Adrenal gland (tissue), 19 donors: ENCODE measurements at places on chromosomes 12 and 14. TPM values are rescaled to one million over a fixed set of nuclear protein-coding genes. Genes with fewer than 3 reads are reported as not detected.
A peak's percentile ranks its signal among the peaks of the same experiment; 100 is the strongest.

Gene PDE3A
- 1.4 TPM for total RNA-seq

Gene SYNDIG1L
- total RNA-seq: 0.23 TPM

Gene SMCO2
- total RNA-seq: not detected

Gene NPAS3
- total RNA-seq: 0.36 TPM

Gene KRT77
- total RNA-seq: not detected

Gene CIDEB
- total RNA-seq: 28.8 TPM

Gene KCNH3
- total RNA-seq: 2.3 TPM

Gene TOMM20L
- not detected for total RNA-seq

Gene MTA1
- 26.8 TPM for total RNA-seq

Gene CNIH1
- 173 TPM for total RNA-seq

- no peaks in the 10 kb centered on the region for H3K4me1 ChIP-seq
- peaks cover 19% of the 10 kb centered on the region for H3K27me3 ChIP-seq
- DNase-seq: no peak
- no peaks in the 10 kb centered on the region for H3K36me3 ChIP-seq
- H3K4me3 ChIP-seq: no peak overlapping the region
These were observed 5.4 kb downstream of the JAG2 start for GRCh38 chr14:105163040-105163742.

DNA sequence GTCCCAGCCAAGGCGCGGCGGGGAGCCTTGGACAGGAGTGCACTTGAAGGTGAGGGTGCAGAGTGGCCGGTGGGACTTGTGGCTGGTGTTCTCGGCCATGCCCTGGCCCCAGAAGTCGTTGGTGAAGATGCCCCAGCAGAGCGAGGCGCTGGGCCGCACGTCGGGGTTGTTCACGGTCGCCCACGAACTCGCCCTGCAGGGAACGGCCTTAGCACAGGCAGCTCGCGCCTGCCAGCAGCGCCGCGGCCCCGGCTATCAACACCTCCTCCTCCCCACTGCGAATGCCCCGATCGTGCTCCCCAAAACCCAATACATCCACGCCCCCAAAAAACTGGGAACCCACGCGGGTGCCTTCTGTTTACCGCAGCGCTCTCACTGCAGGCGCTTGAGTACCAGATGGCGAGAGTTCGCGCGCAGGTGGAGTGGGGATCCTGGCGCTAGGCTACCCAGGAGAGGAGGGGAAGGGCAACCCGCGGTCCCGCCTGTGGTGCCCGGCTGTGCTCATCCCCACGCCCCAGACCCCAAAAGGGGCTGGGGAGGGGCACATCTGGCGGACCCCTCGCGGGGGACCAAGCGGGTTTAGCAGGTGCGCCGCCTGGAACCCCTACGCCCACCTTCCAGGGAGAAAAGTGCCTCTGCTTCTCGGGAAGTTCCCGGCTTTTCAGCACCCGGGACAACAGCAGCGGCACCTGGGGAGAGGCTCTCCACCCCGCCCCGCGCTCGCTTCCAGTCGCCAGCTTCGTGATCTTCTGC lies 386.3 kb upstream of the TMTC1 start:
- no peaks in the 10 kb centered on the region for H3K36me3 ChIP-seq
- H3K27me3 ChIP-seq: peaks cover 17% of the 10 kb centered on the region

DNA sequence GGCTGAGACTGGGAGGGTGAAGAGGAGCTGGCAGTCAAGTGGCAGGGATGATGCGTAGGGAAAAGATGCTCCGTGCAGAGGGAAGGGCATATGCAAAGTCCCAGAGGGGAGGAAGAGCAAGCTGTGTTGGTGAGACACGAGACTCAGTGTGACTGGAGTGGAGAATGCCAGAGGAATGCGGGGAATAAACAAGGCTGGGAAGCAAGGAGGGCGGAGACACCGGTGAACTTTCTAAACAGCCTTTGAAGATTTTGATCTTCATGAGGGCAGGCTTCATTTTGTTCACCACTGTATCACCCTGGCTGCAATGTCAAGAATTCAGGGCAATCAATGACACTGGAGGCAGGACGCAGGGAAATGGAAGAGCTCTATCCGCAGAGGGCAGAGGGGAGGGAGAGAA lies 535.8 kb downstream of the FUT8 start:
- no peaks in the 10 kb centered on the region for H3K36me3 ChIP-seq
- H3K27me3 ChIP-seq: no peaks in the 10 kb centered on the region
- no peaks in the 10 kb centered on the region for H3K4me1 ChIP-seq
- H3K4me3 ChIP-seq: no peak overlapping the region
- no peak overlapping the region for H3K27ac ChIP-seq

DNA sequence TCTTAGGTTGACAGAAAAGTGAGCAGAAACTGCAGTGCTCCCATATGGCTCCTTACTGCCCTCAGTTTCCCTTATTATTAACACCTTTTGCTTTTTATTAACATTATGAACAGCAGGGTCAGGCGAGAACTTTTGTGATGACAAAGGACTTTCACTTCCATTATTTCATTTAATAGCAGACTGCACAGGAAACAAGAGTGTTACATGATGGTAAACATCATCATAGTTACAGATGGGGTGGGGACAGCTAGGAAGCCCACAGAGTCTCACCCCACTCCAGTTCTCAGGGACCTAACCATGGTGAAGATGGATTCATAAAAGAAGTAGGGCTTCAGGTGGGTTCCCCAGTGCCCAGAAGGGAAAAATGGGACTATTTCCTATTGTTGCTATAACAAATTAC lies 110.1 kb upstream of the PELI2 start:
- H3K27me3 ChIP-seq: no peaks in the 10 kb centered on the region
- H3K4me3 ChIP-seq: no peak overlapping the region
- H3K27ac ChIP-seq: no peak overlapping the region

GRCh38 chr14:71730471-71730870 lies 201.8 kb upstream of the RGS6 start:
- H3K27me3 ChIP-seq: no peaks in the 10 kb centered on the region
- H3K4me1 ChIP-seq: peaks cover 14% of the 10 kb centered on the region
- H3K4me3 ChIP-seq: no peak overlapping the region
- DNase-seq: no peak

GRCh38 chr12:65594409-65594808 lies 229.9 kb upstream of the HMGA2 start:
- no peaks in the 10 kb centered on the region for H3K36me3 ChIP-seq
- no peak for DNase-seq
- no peak overlapping the region for H3K4me3 ChIP-seq
- no peak overlapping the region for H3K27ac ChIP-seq
- H3K27me3 ChIP-seq: no peaks in the 10 kb centered on the region

DNA sequence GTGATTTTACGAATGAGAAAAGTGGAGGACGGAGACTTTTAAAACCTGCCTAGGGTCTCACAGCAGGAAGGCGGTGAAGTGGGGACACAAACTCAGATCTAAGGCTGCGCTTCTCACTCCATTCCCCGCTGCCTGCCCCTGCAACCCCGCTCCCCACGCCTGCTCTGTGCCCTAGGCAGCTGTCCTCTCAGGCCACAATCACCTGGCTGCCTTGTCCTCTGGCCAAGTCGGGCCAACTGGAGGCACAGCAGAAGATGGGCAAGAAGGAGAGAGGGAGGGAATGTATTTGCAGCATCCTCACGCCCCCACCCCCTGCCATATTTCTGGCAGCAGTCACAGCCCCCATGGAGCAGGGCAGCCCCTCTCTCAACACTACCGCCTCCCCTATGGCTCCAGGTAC lies 94.9 kb downstream of the CHGA start:
- H3K36me3 ChIP-seq: no peaks in the 10 kb centered on the region
- peaks cover 31% of the 10 kb centered on the region for H3K4me1 ChIP-seq
- H3K27ac ChIP-seq: peak overlapping the region; percentile 29
- H3K4me3 ChIP-seq: no peak overlapping the region
- no peak for DNase-seq
- H3K27me3 ChIP-seq: no peaks in the 10 kb centered on the region

- peaks cover 25% of the 10 kb centered on the region for H3K4me1 ChIP-seq
- peak overlapping the region; percentile 65 for H3K27ac ChIP-seq
- H3K36me3 ChIP-seq: no peaks in the 10 kb centered on the region
- DNase-seq: peak; percentile 24
These were observed 57.9 kb upstream of the SLC38A2 start for GRCh38 chr12:46430340-46430948.

GRCh38 chr14:34488528-34488927 lies 26.5 kb upstream of the SPTSSA start:
- H3K4me1 ChIP-seq: no peaks in the 10 kb centered on the region
- no peak for DNase-seq
- H3K36me3 ChIP-seq: no peaks in the 10 kb centered on the region
- no peak overlapping the region for H3K27ac ChIP-seq
- H3K27me3 ChIP-seq: no peaks in the 10 kb centered on the region

- H3K27ac ChIP-seq: no peak overlapping the region
- DNase-seq: peak; percentile 30
- H3K27me3 ChIP-seq: peaks cover 41% of the 10 kb centered on the region
- H3K4me3 ChIP-seq: no peak overlapping the region
These were observed 1.3 kb upstream of the TMEM233 start for GRCh38 chr12:119592232-119592631.

DNA sequence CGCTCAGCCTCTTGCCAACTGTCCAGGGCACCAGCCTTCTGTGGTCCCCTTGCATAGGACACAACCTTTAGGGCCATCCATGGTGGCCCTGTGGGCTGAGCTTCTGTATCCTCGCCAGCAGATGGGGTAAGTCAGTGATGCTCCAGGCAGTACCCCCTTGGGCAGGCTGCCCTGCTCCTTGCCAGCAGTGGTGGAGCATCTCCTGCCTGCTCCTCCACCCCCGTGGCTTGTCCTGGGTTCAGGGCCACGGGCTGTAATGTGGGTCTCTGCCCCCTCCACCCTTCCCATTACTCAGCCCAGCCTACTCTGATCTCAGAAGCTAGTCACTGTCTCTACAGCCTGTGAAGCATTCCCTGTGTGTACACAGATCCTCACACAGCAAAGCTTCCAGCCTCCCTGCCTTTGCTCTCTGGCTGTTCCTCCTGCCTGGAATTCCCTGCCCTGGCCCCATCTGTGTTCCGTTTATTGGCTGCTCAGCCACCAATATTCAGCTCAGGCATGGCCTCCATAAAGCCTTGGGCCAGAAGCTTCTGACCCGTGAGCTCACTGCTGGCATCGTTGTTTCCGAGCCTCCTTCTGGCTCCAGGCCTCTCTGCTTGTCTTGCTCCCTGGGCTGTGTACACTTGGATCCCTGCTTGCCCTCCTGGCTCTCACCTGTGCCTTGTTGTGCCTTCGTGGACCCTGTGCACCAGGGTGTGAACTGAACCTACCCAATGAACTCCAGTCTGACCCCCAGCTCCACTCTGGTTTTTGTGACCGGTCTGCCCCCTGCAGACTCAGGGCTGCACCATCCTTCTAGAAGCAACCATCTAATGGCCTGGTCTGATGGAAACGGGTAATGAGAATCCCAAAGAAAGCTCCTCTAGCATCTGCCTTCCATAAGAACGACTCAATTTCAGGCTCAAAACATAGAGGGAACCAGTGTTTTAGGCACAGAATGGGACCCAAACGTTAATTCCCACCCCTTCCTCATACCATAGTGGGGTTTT lies 177.0 kb upstream of the PRMT8 start:
- no peak overlapping the region for H3K27ac ChIP-seq
- no peaks in the 10 kb centered on the region for H3K4me1 ChIP-seq
- no peaks in the 10 kb centered on the region for H3K27me3 ChIP-seq
- no peak overlapping the region for H3K4me3 ChIP-seq

DNA sequence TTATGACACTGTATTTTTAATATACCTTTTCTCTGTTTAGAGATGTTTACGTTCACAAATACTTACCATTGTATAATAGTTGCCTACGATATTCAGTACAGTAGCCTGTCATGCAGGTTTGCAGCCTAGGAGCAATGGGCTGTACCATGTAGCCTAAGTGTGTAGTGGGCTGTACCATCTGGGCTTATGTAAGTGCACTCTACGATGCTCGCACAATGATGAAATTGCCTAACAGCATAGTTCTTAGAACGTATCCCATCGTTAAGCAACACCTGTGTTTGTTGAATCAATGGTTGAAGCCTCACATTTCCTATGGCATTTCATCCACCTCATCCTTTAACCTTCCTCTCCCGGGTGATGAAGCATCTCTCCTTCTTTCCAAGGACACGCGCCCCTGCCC lies 12.5 kb upstream of the EML1 start:
- H3K4me1 ChIP-seq: no peaks in the 10 kb centered on the region
- DNase-seq: no peak
- H3K27ac ChIP-seq: no peak overlapping the region
- H3K36me3 ChIP-seq: no peaks in the 10 kb centered on the region
- H3K4me3 ChIP-seq: no peak overlapping the region
- H3K27me3 ChIP-seq: no peaks in the 10 kb centered on the region

DNA sequence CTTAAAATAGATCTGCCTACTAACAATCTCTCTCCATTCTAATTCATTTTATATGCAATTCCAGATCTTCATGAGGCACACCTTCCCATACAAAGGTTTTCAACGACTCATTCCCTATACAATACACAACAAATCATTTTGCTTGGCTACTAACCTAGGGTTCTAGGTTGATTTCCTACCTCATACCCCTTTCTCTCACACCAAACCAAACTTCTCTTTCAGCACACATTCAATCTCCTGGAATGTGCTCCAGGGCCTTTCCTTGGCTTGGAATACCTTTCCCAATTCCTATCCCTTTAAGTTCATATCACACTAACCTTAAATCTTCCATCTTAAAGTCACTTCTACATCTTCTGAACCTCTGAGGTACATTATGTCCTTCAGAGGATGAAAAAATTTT lies 38.7 kb upstream of the MTERF2 start:
- H3K4me3 ChIP-seq: no peak overlapping the region
- H3K27me3 ChIP-seq: no peaks in the 10 kb centered on the region
- no peaks in the 10 kb centered on the region for H3K36me3 ChIP-seq

- H3K36me3 ChIP-seq: no peaks in the 10 kb centered on the region
- no peaks in the 10 kb centered on the region for H3K27me3 ChIP-seq
- DNase-seq: no peak
- H3K27ac ChIP-seq: no peak overlapping the region
- H3K4me3 ChIP-seq: no peak overlapping the region
These were observed 103.8 kb upstream of the ETV6 start for GRCh38 chr12:11545484-11546330.

GRCh38 chr12:5165296-5165970 lies 121.8 kb downstream of the KCNA5 start:
- H3K4me1 ChIP-seq: no peaks in the 10 kb centered on the region
- DNase-seq: no peak
- no peaks in the 10 kb centered on the region for H3K27me3 ChIP-seq
- no peaks in the 10 kb centered on the region for H3K36me3 ChIP-seq
- no peak overlapping the region for H3K4me3 ChIP-seq
- no peak overlapping the region for H3K27ac ChIP-seq

- no peak overlapping the region for H3K4me3 ChIP-seq
- no peaks in the 10 kb centered on the region for H3K27me3 ChIP-seq
- H3K36me3 ChIP-seq: no peaks in the 10 kb centered on the region
- no peak overlapping the region for H3K27ac ChIP-seq
- no peaks in the 10 kb centered on the region for H3K4me1 ChIP-seq
These were observed 276.7 kb downstream of the FOXN3 start for GRCh38 chr14:89140326-89140725.

GRCh38 chr12:15435597-15435996 lies 113.3 kb downstream of the PTPRO start:
- no peaks in the 10 kb centered on the region for H3K27me3 ChIP-seq
- DNase-seq: no peak
- H3K4me1 ChIP-seq: no peaks in the 10 kb centered on the region
- no peak overlapping the region for H3K27ac ChIP-seq
- H3K36me3 ChIP-seq: no peaks in the 10 kb centered on the region

GRCh38 chr12:57840726-57841125 lies 5.8 kb downstream of the CTDSP2 start:
- H3K27me3 ChIP-seq: no peaks in the 10 kb centered on the region
- no peaks in the 10 kb centered on the region for H3K36me3 ChIP-seq
- peak overlapping the region; percentile 4 for H3K4me3 ChIP-seq
